ENCODE measurements at places on chromosomes 12 and 14.
A peak's percentile ranks its signal among the peaks of the same experiment; 100 is the strongest.

- DNase-seq, result no peak
Observed at GRCh38 chr12:124722878-124723277, 140.8 kb downstream of the SCARB1 start.

DNA sequence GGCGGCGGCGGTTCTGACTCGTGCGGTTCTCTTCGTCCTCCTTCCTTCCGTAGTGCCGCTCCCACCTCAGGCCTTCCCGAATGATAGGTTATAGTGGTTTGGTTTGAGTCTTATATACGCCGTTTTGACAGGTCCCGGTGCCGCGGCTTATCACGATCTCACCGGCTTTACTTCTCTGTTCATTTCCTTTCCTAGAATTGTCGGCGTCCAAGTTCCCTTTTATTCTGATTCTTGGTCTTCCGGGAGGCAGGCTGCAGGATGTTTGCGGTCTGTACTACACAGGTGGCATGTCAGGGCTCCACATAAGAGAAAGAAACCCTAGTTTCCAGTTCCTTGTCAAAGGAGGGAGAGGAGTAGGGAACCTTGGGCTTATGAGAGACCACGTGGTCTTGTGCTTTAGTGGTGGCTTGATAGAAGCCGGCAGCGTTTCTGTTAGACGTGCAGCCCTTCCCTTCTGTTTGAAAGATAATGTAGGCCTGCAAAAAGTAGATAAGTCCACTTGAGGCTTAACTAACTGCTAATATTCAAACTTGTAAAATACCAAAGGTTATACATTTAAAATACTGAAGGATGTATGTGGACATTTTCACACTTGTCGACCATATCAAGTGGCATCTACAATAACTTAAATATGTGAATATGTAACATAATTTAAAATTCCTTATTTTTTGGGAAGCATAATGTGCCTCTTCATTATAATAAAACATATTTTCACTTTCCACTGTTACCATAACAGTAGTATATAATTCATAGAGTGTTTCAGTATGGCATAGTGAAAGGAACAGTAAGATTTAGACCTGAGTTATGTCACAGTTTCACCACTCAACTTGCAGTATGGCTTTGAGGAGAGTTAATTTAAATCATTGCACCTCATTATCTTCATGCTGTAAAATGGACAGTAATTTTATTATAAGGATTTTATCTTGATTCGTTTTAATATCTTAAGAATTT is 804 bp downstream of the USP15 start:
- DNase-seq, result peak; percentile 4

GRCh38 chr14:55801121-55801520 is 221.1 kb downstream of the KTN1 start:
- no peak for DNase-seq

DNA sequence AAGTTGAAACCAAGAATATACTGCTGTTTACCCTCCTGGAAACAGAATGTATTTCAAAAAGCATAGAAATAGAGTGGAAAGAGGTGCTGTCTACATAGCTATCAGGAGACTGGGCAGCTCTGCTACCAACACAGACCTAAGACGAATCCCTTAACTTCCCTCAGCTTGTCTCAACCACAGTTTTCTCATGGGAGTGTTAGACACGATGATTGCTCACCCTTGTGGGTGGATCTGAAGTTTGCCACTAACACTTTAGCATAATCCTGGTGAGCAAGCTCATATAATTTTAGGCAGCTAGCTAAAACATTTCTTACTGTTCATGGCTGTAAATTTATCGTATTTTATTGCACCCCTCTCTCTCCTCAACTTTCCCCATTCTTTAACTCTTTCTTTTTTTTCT is 38.5 kb downstream of the C12orf75 start:
- no peak for DNase-seq

DNA sequence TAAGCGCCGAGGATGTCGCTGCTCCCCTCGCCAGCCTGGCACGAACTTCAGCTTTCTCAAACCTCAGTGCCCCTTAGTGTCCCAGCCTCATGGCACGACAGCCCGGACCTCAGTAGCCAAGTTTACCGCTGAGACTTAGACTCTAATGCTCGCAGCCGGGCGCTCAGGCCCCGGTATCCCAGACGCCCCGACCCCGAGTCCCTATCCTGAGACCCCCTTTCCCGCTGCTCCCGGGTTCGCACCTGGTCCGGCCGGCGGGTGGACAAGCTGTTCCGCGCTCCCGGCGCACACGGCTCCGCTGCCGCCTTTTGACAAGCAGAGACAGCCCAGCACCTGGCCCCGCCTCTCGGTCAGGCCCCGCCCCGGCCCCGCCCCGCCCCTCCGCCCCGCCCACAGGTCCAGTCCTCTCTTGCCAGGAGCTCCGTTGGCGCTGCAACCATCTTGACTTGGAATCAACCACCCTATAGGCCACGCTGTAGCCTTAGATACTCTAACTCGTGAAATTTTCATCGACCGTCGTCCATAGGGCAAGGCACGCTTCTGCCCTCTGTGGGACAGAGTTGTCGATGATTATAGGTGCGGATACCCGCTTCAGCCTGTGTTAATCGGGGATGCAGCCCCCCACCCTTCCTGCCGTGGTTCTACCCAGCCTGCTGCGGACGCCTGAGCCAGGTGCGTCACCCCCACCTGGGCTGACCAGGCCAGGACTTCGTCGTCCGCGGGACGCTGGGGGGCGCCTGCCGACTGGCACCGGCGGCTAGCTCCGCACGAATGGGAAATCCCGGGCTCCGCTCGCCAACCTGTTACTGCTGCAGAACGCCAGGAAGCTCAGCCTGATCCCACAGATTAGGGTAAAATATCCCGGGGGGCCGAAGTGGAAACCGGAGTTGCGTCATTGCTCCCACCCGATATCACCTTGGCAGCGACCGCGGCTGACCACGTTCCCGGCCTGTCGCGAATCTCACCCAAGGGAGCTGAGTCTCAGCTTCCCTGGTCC is at the start of gene VDR:
Gene VDR, minus strand, starts transcription at position 282 of the 997 bp plus-strand sequence. CDS start 25,881 bp downstream, outside the sequence.
- peak; percentile 34 for DNase-seq

- DNase-seq, result no peak
Observed at GRCh38 chr12:47303995-47304560, 224.3 kb upstream of the AMIGO2 start.

DNA sequence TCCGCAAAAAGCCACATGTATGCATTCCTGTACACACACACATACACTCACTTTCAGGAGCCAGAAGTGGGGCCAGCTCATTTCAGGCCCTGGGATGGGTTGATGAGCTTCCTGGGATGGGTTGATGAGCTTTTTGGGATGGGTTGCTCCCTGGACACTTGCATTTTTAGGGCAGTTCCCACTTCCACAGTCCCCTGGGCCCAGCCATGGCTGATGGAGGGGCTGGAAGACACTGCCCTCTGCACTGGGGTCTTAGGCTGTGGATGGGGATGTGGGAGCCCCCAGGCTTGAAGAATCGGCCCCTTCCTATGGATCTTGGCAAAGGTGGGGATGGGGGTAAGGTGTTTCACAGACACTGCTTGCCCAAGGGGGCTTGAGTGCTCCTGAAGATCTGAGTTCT is 12.7 kb downstream of the ACVRL1 start:
- DNase-seq, result no peak

- DNase-seq, result no peak
Observed at GRCh38 chr12:38490941-38491340, 174.4 kb downstream of the ALG10B start.

GRCh38 chr12:12099102-12099501 is 28.4 kb downstream of the BCL2L14 start:
- no peak for DNase-seq

DNA sequence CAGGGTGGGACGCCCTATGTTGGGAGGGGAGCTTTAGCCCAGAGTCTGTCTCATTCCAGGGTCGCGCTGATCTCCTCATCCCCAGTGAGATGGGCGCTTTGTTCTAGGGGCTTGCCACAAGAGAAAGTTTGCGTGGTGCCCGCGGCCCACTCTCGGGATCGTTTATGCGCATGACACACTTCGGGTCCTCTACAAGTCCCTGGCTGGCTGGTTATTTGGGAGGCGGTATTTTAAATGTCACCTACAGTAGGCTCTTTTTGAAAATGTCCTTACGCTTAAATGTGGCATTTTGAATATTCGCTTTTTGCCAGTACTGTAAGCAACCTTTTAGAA is 541 bp downstream of the GOLT1B start:
- DNase-seq, result peak; percentile 4

GRCh38 chr12:130813436-130813835 is 25.6 kb downstream of the STX2 start:
- no peak for DNase-seq

DNA sequence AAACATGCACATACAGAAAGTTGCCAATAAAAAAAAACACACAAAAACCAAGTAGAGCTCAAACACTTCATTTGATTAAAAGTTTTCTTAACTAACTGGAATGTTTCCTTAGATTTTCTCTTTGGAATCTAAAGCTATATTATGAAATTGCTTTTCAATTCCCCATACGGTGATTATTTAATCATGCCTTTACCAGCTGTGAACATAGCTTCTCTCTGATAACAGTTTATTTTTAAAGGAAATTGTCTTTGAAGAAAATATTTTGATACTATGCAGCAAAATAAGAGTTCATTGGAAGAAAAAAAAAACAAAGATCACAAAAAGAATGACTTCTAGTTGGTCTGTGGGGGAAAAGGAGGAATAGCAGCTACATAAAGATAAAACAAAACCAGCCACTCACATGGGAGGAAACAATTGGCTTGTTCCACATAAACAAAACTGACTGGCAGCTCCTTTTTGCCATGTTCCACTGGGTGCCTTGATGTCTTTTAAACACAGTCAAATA is 71.4 kb downstream of the BMP4 start:
- DNase-seq, result no peak

GRCh38 chr14:75402867-75403413 is 24.9 kb upstream of the JDP2 start:
- no peak for DNase-seq

- DNase-seq, result peak; percentile 84
Observed at GRCh38 chr14:22829661-22830442, at the start of gene MRPL52. Gene MRPL52 (plus strand): TSS chr14:22829887. CDS start chr14:22829913, 26 bp downstream.

GRCh38 chr14:50759800-50760543 is 71.0 kb downstream of the NIN start:
- no peak for DNase-seq

GRCh38 chr12:106819991-106820390 is 45.5 kb downstream of the RIC8B start:
- no peak for DNase-seq

GRCh38 chr14:28608443-28608842 is 158.1 kb upstream of the FOXG1 start:
- no peak for DNase-seq

GRCh38 chr12:2389079-2389790 is 336.4 kb downstream of the CACNA1C start:
- DNase-seq, result no peak

DNA sequence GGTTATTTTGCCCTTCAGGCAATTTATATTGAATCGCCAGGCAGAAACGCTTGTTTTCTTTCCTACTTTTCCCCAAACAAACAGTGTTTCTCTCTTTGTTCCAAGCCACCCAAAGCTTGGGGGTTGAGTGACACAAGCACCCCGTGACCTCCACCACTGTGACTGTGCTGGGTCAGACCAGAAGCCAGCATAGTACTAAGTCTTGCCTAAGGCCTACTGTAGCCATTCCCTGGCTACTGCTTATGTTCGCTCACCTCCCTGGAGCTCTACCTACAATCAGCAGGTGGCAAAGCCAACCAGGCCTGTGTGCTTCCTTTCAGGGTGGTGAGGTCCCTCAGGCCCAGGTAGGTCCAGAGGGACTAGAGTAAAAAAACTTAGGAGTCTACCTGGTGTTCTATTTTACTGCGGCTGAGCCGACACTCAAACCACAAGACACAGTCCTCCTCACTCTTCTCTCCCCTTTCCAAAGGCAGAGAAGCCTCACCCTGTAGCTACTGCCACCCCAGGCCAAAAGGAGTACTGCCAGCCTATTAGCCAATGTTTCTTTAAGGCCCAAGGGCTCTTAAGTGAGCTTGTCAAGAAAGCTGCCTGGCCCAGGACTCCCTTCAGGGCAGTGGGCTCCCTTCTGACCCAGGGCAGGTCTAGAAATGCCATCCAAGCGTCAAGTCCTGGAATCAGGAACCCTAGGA is 411.8 kb upstream of the MIS18BP1 start:
- DNase-seq, result no peak

GRCh38 chr12:52234223-52234810 is 1.3 kb downstream of the KRT7 start:
- no peak for DNase-seq

GRCh38 chr14:74913986-74914573 is 9.0 kb downstream of the RPS6KL1 start:
- no peak for DNase-seq

GRCh38 chr14:80323038-80323665 is 111.8 kb upstream of the DIO2 start:
- no peak for DNase-seq

GRCh38 chr12:66978802-66979201 is 290.4 kb upstream of the CAND1 start:
- no peak for DNase-seq

DNA sequence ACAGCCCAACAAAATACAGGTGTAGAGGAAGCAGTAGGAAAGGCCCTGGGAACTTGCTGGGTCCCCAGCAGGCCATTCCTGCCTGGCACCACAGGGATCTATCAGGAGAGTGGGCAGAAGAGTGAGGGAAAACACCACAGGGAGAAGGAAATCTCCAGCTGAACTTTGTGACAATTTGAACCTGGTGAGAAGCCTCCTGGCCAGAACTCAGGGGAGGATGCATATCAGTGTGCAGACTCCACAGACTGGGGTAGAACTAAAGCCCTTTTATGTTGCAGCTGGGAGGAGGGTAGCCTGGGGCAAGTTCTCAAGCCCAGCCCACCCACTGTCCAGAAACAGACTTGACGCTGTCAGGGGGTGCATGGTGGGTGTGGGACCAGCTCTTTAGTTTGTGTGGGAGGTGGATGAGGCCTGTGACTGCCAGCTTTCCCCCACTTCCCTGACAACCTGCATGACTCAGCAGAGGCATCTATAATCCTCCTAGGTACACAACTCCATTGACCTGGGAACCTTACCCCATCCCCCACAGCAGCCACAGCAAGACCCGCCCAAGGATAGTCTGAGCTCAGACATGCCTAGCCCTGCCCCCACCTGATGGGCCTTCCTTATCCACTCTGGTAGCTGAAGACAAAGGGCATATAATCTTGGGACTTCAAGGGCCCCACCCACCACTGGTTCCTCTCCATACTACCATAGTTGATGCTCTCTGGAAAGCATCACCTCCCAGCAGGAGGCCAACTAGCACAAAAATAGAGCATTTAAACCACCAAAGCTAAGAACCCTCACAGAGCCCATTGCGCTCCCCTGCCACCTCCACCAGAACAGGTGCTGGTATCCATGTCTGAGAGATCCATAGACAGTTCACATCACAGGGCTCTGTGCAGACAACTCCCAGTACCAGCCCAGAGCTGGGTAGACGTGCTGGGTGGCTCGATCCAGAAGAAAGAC is 28.9 kb downstream of the PNN start:
- DNase-seq, result no peak

GRCh38 chr12:58870595-58870994 is 49.7 kb downstream of the LRIG3 start:
- no peak for DNase-seq

DNA sequence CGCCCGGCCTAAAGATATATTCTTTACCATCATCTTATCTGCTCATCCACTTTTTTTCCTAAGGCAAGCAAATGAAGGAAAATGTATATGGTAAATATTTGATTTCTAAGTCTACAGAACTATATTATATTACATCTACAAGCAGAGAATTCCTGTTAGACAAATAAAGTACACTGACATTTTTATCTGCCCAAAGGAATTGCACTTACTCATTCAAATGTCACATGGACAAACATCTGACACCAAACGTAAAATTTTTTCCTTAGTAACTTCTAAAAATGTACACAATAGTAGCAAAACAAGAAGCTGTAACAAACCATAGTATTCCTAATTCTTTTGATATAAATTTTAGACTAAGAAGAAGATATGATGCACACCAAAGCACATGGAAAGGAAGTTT is 51.0 kb downstream of the SPPL3 start:
- DNase-seq, result no peak

GRCh38 chr12:122336015-122336946 is 70.0 kb upstream of the VPS33A start:
- DNase-seq, result no peak
